Osteocyte (in vitro differentiated cells): ENCODE measurements at places on chromosomes 4 and X.

- H3K27ac ChIP-seq = no peak overlapping the region
- peaks cover 35% of the 10 kb centered on the region for H3K4me1 ChIP-seq
- no peak for DNase-seq
- H3K4me3 ChIP-seq = no peak overlapping the region
- H3K27me3 ChIP-seq = no peaks in the 10 kb centered on the region
These were observed 82.4 kb upstream of the TFDP3 start for GRCh38 chrX:133300591-133300990.

DNA sequence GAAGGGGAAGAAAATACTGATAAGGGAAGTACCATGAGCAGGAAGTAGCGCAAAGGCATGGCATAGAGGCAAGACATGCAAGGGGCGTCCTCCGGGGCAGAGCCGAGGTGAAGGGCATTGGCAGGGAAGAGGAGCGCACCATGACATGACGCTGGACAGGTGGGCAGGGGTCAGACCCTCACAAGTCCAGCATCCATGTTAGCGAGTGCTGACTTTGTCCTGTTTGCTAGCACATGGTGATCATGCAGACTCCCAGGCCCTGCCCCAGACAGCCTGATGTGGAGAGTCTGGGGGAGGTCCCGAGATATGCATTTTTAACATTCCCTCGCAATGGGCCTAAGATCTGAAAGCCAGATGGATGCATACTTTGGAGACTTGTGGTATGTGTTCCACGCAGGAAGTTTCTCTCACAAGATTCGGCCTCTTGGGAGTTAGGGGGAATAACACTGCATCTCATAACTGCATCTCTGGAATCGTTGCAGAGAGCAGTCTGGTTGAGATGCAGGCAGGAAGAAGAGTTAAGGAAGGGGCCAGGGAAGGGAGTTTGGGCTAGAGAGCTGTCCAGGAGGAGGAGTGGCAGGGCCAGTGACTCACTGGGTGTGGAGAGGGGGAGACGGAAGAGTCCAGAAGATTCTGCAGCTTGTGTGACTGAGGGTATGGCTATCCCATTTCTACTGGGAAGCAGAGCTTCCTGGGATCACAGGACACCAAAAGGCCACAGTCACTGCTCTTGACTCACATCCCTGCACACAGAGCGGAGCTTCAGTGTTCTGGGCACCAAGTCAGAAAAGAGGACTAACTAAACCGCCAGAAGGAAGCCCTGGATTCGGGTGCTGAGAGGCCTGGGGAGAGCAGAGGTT, 59.7 kb downstream of the FAM184B start:
- no peak overlapping the region for H3K27ac ChIP-seq
- DNase-seq = peak; percentile 64
- H3K4me1 ChIP-seq = peaks cover 3% of the 10 kb centered on the region

DNA sequence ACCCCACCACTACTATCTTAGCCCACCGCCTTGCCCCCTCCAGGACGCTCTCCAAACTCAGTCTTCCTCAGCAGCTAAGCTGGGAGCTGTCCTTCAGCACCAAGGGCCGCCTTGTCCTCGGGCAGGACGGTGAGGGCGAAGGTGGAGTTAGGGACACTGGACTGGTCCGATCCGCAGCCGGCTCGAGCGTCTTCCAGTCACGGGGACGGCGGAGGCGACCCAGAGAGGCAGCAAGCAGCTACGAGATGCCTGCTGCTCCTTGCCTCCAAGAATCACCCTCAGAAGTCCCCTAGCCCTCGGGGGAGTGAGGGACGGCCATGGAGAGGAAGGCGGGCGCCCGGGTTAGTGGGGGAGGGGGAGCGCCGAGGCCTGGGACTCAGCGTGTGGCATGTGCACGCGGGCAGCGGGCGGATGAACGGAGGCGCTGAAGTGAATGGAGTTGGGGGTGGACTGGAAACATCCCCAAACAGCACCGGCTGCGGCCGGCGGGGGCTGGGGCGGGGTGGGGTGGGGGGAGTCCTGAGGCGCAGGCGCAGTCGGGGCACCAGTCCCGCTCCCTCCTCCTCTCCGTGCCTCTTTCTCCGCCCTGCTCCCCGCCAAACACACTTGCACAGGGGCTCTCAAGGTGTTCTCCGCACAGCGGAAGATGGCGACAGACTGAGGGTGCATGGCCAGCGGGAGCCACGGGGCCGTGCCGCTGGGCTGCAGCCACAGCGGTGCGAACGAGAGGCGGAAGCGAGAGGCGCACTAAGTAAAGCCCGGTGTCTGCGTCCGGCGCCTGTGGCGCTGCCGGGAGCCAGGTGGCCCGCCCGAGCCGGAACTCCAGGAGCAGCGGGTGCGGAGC, at the start of gene NALF2:
Gene NALF2 (plus strand): TSS at position 545 of the 844 bp plus-strand sequence. CDS start 957 bp downstream, outside the sequence.
- peaks cover 12% of the 10 kb centered on the region for H3K27me3 ChIP-seq
- no peak within 1 kb of the TSS for H3K27ac ChIP-seq
- H3K36me3 ChIP-seq = no peaks in the 10 kb centered on the region
- H3K4me1 ChIP-seq = peaks cover 5% of the 10 kb centered on the region
- peak within 1 kb of the TSS; percentile 55 for H3K4me3 ChIP-seq

DNA sequence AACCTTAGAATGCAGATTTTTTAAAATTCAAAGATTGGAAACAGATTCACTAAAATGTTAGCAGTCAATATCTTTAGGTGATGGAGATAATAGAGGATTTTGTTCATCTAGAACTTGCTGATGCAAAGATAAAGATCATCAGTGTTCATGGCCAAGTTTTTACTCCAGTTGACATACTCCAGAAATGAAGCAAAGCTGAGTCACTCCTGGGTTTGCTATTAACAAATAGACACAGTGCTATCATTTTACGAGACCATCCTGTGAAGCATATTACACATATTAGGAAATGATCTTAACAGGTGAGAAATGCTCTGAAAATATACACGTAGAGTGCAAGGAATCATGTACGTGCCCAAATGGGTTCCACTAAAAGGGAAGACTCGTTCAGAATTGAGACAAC, 170.6 kb upstream of the FAM9B start:
- no peaks in the 10 kb centered on the region for H3K36me3 ChIP-seq
- no peak for DNase-seq
- no peaks in the 10 kb centered on the region for H3K27me3 ChIP-seq
- no peak overlapping the region for H3K4me3 ChIP-seq

- no peaks in the 10 kb centered on the region for H3K36me3 ChIP-seq
- H3K27ac ChIP-seq = no peak overlapping the region
- H3K27me3 ChIP-seq = peaks cover 15% of the 10 kb centered on the region
- H3K4me1 ChIP-seq = no peaks in the 10 kb centered on the region
These were observed 43.3 kb upstream of the PPM1K start for GRCh38 chr4:88327665-88328064.

- no peak overlapping the region for H3K27ac ChIP-seq
- DNase-seq = no peak
- H3K36me3 ChIP-seq = no peaks in the 10 kb centered on the region
- no peak overlapping the region for H3K4me3 ChIP-seq
- H3K4me1 ChIP-seq = no peaks in the 10 kb centered on the region
These were observed 466.4 kb downstream of the DMD start for GRCh38 chrX:32744921-32745320.

GRCh38 chrX:107429090-107429489, 20.4 kb upstream of the FRMPD3 start:
- H3K4me3 ChIP-seq = no peak overlapping the region
- no peaks in the 10 kb centered on the region for H3K27me3 ChIP-seq
- no peaks in the 10 kb centered on the region for H3K4me1 ChIP-seq
- no peak overlapping the region for H3K27ac ChIP-seq
- no peak for DNase-seq

- no peaks in the 10 kb centered on the region for H3K4me1 ChIP-seq
- peaks cover 45% of the 10 kb centered on the region for H3K36me3 ChIP-seq
These were observed 67.4 kb downstream of the ZAR1 start for GRCh38 chr4:48557478-48557877.

DNA sequence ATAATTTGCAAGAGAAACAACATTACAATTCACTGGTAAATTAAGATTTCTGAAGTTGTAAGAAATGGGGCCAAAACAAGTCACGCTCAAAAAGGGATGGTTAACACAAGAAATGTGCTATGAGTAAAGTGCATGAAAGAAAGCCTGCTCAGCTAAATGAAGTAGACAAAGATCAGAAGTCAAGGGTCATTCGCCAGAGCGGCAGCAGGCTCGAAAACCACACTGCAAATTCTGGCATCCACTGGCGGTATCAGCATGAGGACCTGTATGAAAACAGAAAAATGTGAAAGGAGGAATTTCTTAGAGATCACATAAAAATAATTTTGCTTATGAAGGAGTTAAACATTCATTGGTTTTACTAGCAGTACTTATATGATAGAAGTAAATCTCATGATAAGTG, 49.6 kb downstream of the FBXL5 start:
- no peaks in the 10 kb centered on the region for H3K27me3 ChIP-seq
- no peak overlapping the region for H3K4me3 ChIP-seq
- H3K27ac ChIP-seq = no peak overlapping the region
- peaks cover 3% of the 10 kb centered on the region for H3K4me1 ChIP-seq
- no peak for DNase-seq

- H3K27ac ChIP-seq = no peak overlapping the region
- H3K4me1 ChIP-seq = peaks cover 3% of the 10 kb centered on the region
- no peak overlapping the region for H3K4me3 ChIP-seq
- H3K36me3 ChIP-seq = no peaks in the 10 kb centered on the region
- DNase-seq = no peak
These were observed 620.0 kb downstream of the BCOR start for GRCh38 chrX:39477762-39478120.

DNA sequence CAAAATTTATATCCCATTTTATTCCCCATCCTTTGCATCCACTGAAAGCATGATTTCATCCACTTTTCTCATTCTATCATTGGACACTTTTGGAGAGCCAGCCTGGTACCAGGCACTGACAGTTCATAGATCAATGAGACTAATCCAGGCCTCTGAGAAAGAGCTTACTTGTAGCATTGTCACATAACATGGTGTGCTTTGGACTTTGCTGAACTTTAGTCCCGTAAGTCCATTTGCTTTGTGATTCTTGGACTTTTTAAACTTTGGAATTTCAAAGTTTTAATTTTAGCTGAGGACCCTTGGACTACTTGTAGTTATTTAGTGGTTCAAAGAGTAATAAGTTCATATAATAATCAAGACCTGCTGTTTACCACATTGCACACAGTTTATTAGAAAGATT, 11.5 kb downstream of the LIAS start:
- no peaks in the 10 kb centered on the region for H3K27me3 ChIP-seq
- no peak for DNase-seq
- no peak overlapping the region for H3K27ac ChIP-seq
- peaks cover 6% of the 10 kb centered on the region for H3K36me3 ChIP-seq

DNA sequence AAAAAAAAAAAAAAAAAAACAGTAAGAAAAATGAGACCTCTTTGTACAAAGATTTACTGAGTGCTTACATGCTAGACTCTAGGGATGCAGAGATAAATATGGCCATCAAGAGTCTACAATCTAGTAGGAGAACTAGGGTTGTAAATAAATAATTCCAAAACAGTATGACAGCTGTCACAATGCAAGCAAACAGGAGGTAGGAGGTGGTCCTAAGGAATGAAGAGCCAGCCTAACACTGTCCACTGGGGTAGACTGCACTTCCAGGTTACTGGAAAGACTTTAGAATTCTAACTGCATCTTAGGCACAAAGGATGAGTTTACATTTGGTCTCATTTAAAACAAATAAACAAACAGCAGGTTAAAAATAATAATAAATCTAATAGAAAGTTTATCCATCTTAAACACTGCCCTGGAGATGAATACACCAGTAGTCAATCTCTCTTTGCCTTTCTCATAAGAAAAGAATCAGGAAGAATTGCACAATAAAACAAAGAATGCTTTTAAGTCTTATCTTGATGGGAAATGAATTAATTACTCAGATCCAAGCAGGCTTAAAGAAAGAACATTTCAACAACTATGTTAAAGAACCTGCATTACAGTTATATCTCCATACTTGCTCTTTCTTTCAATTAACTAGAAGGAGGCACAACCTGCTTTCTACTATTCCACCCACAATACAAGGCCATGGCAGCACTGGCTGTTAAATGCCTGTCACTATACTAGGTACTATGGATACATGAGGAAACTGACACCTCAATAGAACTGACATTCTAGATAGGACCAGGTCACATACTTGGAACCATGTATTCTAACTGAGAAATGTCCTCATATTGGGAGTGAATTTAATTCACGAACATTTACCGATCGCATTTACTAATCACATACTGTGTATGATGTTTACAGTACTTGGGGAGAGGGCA, 12.7 kb downstream of the ADGRA3 start:
- peaks cover 19% of the 10 kb centered on the region for H3K4me1 ChIP-seq
- H3K36me3 ChIP-seq = no peaks in the 10 kb centered on the region
- no peak overlapping the region for H3K4me3 ChIP-seq
- no peak overlapping the region for H3K27ac ChIP-seq
- DNase-seq = no peak
- H3K27me3 ChIP-seq = no peaks in the 10 kb centered on the region

DNA sequence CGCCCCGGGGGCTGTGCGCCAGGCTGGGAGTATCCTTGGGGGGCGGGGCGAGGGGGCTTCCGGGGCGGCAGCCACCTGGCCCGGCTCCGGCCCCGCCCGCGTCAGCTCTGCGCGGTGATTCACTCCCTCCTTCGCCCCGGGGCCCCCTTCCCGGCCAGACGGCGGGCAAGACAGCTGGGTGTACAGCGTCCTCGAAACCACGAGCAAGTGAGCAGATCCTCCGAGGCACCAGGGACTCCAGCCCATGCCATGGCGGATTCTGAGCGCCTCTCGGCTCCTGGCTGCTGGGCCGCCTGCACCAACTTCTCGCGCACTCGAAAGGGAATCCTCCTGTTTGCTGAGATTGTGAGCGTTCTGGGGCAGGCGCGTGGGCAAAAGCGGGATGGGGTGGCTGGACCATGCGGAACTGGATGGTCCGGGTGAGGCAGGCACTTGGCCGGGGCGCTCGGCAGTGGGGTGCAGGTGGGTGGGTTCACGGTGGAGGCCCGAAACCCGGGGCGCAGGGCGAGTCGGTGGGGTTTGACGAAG, at the start of gene PLP2:
Gene PLP2 (plus strand): TSS at position 147 of the 528 bp plus-strand sequence. CDS start 103 bp downstream, at position 250.
- peak within 1 kb of the TSS; percentile 86 for H3K4me3 ChIP-seq
- H3K27me3 ChIP-seq = no peaks in the 10 kb centered on the region
- peaks cover 14% of the 10 kb centered on the region for H3K36me3 ChIP-seq

- no peaks in the 10 kb centered on the region for H3K36me3 ChIP-seq
- no peak for DNase-seq
- H3K27ac ChIP-seq = no peak overlapping the region
- no peak overlapping the region for H3K4me3 ChIP-seq
These were observed 432.9 kb downstream of the GRXCR1 start for GRCh38 chr4:43325220-43325967.

DNA sequence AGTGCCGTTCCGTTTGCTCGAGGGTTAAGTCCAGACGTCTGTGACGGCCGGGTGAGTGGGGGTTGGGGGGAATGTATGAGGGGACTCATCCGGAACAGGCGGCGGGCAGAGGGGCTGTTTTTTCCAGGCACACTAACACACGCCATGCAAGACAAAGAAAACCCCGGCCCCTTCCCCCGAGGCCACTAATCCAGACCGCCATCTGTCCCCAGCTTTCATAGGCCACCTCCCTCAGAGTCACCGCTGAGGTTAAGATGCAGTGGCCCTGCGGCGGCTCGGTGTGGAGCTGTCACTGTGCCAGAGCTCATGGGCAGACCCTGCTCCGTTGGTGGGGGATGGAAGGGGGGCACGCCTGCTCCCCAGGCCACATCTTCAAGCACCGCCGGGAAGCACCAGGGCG, 34.1 kb downstream of the SORCS2 start:
- no peaks in the 10 kb centered on the region for H3K36me3 ChIP-seq
- no peak for DNase-seq
- H3K4me1 ChIP-seq = no peaks in the 10 kb centered on the region
